ENCODE measurements at places on chromosomes 6 and 20.
A peak's percentile ranks its signal among the peaks of the same experiment; 100 is the strongest.

DNA sequence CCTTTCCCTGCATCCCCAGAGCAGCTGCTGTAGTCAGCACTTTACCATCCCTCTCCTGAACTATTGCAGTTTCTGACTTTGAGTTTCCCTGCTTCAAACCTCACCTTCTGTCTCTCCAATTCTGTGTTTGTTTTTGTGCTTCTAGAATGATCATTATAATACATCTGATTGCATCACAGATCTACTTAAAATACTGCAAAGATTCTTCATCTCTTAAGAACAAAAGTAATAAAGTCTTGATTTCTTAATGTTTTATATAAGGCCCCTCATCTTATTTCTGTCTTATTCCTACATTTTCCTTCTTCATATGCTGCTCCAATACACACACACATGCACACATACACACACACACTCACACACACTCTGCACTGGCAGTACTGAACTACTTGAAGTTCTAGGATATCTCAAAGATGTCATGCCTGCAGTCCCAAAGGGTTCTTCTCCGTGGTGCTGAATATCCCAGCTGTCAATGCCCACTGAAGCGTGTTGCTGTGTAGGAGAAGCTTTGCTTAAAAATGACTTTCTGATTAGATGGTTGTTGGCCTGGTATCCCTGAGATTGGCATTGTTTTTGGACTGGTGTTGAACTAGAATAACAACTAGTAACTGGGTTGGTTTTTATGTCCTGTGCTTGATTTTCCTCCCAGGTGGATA lies 97.2 kb downstream of the MAP3K4 start:
- peak; percentile 17 for DNase-seq

DNA sequence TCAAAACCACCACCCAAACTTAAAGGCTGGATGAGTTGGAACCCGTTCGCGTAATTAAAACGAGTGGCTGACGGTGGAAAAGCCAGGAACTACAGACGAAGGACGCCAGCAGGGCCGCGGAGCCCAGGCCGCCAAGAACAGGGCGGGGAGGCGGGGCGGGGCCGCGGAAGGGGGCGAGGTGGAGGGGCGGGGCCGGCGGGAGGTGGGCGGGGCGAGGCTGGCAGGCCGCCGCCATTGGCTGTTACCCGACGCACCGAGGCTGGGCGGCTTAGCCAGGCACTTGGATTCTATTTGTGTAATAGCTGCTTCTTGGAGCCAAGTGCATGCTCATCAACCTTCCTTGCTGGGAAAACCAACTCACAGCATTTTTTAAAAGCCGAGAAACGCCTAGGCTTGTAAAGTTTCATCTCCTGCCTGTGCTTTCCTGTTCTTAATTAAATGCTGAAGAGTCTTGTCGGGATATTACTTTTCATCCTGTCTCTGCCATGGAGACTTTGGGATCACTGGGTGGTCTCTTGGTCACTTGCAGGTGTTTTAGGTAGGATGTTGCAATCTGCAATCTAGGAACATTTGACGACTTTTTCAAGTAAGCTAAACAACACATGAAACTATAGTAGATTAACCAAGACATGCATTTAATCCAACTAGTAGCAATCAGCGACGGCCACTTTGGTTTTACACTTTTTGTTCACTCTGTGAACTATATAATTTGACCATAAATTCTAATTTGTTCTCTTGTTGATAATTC lies 245.0 kb downstream of the ARID1B start:
- DNase-seq = peak; percentile 91

- DNase-seq = no peak
These were observed 602 bp upstream of the HLA-DPB1 start for GRCh38 chr6:33075208-33075567.

GRCh38 chr6:32973144-32974015 lies 5.0 kb downstream of the BRD2 start:
- no peak for DNase-seq

DNA sequence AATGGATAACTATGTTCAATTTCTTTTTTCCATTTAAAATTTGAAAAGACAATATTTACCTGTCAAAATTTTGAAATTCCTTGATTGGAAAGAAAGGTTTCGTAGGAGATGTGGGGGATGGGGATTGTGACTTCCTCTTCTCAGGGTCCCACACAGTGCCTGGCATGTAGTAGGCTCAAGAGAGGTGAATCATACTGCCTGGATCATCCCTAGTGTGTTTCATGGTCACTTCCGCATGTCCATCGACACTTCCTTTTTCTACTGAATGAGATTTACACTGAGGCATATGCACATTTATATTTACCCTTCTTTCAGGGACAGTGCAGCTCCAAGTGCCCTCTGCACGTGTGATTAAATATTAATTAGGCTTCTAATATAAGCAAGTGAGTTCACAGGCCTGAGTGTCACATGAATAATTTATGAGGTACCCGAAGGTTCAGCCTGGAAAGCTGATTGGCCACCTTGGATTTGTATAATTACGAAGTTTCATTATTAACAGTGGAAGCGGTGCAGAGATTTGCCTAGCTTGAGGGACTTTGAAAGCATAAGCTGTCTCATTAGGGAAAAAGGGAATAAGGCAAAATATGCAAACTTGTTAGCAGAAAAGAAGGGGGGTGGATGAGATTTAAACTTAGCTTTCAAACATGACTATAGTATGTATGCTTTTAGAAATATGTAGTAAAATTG lies 177.5 kb upstream of the MMS22L start:
- DNase-seq = no peak

Data from fibroblast of skin of right quadriceps (primary cell).